ENCODE measurements at places on chromosomes 7 and 10.

- no peak for DNase-seq
Observed at GRCh38 chr7:70572571-70572970, 559.4 kb upstream of the GALNT17 start.

GRCh38 chr7:82506702-82507101 lies 63.1 kb upstream of the CACNA2D1 start:
- DNase-seq: no peak

- DNase-seq: no peak
Observed at GRCh38 chr10:91887272-91888076, 21.8 kb downstream of the FGFBP3 start.

- DNase-seq: no peak
Observed at GRCh38 chr10:129869596-129870473, 94.2 kb downstream of the EBF3 start.

DNA sequence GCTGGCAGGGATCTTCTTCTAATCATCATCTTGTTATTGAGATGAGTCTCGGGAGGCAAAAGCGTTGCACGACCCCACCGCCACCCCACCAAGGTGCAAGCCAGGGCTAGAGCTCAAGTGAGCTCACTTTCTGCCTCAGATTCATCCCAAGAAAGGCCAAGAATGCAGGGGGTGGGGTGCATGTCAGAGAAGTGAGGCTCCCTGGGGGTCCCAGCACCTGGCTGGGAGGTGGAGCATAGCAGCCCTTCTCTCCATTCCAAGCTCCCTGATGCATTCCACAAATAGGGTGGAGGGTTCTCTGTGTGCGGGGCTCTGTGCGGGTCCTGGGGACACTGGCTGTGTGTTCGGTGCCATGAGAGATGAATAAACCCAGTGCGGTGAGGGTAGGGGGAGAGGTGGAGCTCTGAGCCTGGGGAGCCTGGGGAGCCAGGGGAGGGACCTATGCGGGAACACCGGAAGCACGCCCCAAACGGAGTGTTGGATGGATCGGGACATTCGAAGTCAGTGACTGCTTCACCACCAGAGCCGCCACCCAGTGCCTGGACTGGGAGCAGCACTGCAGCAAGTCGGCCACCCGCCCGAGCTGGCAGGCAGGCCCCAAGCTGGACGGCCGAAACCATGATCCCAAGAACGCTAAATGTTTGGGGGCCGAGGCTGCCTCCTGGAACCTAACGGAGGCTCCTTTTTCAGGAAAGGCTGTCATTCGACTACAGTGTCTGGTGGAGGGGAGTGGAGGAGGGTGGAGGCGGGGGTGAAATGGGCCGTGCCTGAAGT lies 17.9 kb upstream of the HMX3 start:
- no peak for DNase-seq

GRCh38 chr7:30992414-30992813 lies 28.7 kb downstream of the GHRHR start:
- DNase-seq: no peak

GRCh38 chr7:42868480-42868879 lies 43.4 kb downstream of the C7orf25 start:
- DNase-seq: no peak

- no peak for DNase-seq
Observed at GRCh38 chr10:71684356-71685173, 35.0 kb downstream of the C10orf105 start.

DNA sequence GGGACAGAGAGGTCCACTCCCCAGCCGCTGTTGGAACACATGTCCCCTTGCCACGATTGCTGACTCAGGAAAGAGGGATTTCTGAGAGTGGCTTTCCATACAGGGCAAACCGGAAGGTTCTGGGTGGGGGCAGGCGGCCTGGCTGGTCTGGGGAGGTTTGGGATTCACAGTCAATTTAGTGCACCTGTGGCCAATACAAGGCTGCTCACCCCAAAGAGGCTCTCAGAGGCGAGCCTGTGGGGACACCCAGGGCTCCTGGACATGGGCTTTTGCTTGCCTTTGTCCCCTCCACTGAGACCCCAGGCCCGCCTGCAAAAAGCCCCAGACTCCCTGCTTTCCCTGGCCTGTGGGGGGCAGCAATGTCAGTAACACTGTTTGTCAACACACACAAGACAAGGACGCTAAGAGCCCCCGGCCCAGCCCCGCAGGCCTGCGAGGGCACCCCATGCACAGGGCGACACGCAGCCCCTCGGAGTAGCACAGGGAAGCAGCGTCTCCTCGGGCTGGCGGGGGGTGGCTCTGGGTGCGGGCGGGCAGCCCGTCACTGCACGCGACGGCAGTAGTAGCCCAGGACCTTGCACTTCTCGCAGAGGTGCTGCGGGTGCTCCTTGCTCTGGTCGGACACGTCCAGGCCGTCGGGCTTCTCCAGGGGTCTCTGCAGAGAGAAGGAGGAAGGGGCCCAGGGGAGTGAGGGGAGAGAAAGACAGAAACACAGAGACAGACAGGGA lies 38.7 kb downstream of the PPIF start:
- DNase-seq: peak; percentile 15

- no peak for DNase-seq
Observed at GRCh38 chr10:7551950-7552716, 114.6 kb downstream of the ITIH5 start.

DNA sequence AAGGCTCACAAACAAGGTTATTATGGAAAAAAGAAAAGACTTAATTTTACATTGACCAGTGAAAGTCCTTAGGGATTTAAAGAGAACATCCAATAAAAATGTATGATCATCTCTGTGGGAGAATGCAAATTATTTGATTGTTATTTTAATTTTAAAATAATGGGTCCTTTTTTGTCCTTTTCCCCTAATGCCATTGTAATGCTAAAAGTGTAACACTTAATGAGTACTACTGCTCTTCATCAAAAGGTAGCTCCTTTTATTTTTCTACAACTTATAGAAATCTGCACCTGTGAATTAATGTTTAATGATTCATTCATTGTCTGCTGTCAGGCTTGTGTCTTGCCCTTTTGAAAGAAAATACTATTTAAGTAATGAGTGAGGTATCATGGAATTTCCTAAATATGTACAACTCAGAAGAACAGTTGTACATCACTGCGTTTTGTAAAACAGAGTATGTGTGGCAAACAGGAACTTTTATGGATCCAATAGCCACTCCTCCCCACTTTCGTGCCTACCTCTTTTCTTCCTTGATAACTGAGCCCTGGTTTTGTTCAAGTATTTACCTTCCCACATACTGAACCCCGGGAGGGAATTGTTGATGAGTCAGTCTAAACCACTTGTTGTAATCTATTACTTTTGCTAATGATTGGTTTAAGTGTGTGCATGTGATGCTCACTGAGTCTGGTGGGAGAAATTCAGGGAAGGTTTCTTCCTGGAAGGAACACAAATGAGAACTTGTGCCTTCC lies 19.9 kb upstream of the TRUB1 start:
- no peak for DNase-seq

DNA sequence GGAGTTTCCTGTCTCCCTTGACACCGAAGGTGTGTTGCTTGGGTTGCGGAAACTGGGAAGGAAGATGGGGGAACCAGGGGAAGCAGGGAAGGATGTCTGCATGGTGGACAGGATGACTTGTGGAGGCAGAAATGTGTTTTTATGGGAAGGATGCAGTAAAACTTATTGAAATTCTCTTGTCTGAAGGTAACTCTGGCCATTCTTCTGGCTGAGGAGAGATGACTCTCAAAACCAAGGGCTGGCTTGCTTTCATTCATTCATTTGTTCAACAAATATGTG lies 1.5 kb downstream of the UBTD1 start:
- DNase-seq: no peak

DNA sequence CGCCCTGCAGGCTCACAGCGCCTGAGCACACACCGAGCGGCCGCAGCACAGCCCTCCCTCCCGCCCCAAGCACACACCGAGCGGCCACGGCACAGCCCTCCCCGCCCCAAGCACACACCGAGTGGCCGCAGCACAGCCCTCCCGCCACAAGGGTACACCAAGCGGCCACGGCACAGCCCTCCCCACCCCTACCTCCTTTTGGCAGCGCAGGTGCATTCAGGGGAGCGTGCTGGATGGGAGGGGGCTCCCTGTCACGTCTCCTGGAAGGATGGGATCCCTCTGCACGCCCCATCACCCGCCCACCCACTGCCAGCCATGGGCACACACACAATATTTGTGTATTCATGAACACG lies 482.6 kb downstream of the DNAJB6 start:
- no peak for DNase-seq

Data from adrenal gland (tissue), 19 donors.